CD14-positive monocyte (primary cell): ENCODE measurements at places on chromosomes 11 and 22. TPM values are rescaled to one million over a fixed set of nuclear protein-coding genes. Genes with fewer than 3 reads are reported as not detected.

The GUCY1A2 gene
- polyA plus RNA-seq, result not detected in 2 replicates

GRCh38 chr11:133656082-133656635 lies 123.9 kb upstream of the OPCML start:
- no peak for DNase-seq

GRCh38 chr11:7252683-7253213 lies 1.0 kb downstream of the SYT9 start:
- DNase-seq, result no peak

DNA sequence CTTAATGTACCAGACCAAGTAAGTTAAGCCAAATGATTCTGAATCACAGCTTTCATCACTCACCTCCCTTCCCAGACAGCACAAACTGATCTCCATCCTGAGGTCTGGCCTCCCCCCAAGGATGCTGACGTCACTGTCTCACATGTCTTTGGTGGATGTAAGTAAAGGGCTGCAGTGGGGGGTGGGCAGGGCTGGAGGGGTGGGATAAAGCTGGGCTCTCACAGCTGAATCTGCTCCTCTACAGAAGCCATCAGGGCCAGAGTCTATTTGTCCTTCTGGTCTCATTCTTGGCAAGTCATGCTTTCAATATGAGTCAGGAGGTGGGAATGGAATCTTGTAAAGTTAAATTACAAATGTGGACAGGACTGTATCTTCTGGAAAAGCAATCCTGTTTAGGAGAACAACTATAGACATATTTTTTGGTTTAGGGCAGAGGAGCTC lies 32.7 kb downstream of the P4HA3 start:
- no peak for DNase-seq

- no peak for DNase-seq
Observed at GRCh38 chr22:23104187-23104971, 34.1 kb downstream of the GNAZ start.

DNA sequence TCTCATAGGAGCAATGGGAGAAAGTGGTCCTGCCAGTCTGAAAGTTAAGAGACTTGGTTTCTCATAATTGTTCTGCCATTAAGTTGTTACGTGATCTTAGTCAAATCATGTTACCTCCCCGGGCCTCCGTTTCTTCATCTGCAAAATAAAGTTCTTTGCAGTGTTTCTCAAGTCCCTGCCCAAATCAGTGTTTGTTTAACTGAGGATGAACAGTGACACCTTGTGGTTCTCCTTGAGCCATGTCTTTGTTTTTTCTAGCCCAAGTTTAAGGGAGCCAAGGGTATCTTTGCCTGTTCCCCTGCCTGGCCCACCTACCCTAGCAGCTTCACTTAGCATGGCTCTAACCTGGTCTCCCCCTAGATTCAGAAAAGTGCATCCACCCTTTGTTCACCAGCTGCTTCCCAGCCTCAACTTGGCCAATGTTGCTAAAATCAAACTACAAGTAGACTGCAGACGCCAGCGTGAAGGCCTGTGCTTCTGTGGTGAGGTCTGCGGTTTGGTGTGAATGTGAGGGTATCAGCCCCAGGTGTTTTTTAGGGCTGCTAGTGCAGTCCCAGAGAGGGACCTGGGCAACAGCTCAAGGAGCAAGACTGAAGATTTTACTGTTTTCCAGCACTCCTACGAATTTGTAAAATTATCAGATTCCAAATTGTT lies 35.5 kb downstream of the FZD4 start:
- no peak for DNase-seq

DNA sequence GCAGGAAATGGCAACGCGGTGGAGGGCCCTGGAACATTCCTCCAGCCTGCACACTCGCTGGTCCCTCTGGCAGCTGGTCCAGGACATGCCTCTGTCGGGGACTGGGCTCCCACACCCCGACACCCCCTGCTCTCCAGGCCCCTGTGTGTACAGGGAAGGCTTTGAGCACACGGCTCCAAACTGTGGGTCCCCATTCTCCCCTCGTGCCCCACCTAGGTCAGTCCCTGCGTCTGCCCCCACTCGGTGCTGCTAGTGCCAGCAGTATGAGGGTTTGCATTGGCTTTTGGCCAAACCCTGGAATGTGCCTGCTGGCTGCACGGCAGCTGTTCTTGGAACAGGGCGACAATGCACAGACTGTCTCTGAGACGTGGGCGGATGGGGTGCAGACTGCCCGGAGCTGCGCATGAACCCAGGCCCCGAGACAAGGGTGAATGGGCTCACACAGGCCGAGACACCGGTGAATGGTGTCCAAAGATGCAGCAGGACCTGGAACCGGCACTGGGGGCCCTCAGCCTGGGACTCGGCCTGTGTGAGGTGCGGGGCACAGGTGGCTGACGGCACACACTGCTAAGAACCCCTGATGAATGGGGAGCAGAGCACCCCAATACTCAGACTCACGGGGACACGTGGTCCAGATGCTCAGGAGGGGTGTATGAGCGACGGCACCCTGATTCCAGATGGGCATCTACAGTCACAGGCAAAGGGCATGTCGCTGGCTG lies 7.5 kb upstream of the SYT8 start:
- DNase-seq, result no peak

GRCh38 chr11:111417011-111417765 lies 38.1 kb upstream of the POU2AF1 start:
- DNase-seq, result no peak

- DNase-seq, result no peak
Observed at GRCh38 chr11:46599340-46600193, 5.7 kb upstream of the AMBRA1 start.
